Stimulated activated CD4-positive, alpha-beta T cell treated with anti-CD3 and anti-CD28 coated beads, Interleukin-4, amount 100 ng/mL, for 24 hours (primary cell): ENCODE measurements at places on chromosomes 16 and 17.

GRCh38 chr17:76689859-76690258 is 20.9 kb downstream of the MXRA7 start:
- no peak for DNase-seq

- DNase-seq = no peak
These were observed 19.5 kb downstream of the HLF start for GRCh38 chr17:55284001-55284884.

GRCh38 chr16:84434800-84435199 is 66.5 kb downstream of the ATP2C2 start:
- DNase-seq = no peak

DNA sequence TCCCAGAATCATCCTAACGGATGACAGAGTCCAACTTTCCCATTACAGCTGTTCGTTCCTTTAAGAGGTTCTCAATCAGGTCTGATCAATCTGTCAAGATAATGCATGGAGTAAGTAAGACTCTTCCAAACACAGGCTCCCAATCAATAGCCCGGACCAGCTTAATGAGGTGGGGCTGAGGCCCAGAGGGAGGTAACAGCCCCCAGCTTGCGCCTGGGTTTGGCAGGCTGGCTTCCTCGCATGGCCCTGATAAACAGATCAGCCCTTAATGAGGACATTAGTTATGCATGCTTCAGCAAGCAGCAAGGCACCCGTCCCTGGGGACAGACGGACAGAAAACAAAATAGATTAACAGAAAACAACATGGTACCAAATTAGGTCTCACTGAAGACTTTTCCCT is 145.7 kb downstream of the ZFHX3 start:
- no peak for DNase-seq

- DNase-seq = no peak
These were observed 579.7 kb downstream of the CDH11 start for GRCh38 chr16:64542152-64542551.

DNA sequence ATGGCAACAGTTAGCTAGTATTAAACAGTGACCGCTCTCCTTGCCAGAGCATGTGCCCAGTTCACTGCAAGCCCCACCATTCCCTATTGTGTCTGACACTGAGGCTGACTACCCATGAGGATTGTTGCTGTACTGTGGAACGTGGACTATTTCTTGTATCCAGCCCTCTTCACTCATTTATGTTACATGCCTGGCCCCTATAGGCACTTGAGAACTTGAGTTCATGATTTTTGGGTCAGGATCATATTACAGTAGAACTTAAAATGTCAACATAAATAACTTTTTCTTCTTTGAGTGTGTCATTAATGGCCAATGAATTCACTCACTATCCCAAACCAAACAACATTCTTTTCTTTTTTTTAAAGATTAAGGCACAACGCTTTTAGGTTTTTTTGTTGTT is 55.7 kb downstream of the LYRM1 start:
- no peak for DNase-seq

- peak; percentile 48 for DNase-seq
These were observed 2.8 kb upstream of the ALDH3A2 start for GRCh38 chr17:19645734-19646201.

DNA sequence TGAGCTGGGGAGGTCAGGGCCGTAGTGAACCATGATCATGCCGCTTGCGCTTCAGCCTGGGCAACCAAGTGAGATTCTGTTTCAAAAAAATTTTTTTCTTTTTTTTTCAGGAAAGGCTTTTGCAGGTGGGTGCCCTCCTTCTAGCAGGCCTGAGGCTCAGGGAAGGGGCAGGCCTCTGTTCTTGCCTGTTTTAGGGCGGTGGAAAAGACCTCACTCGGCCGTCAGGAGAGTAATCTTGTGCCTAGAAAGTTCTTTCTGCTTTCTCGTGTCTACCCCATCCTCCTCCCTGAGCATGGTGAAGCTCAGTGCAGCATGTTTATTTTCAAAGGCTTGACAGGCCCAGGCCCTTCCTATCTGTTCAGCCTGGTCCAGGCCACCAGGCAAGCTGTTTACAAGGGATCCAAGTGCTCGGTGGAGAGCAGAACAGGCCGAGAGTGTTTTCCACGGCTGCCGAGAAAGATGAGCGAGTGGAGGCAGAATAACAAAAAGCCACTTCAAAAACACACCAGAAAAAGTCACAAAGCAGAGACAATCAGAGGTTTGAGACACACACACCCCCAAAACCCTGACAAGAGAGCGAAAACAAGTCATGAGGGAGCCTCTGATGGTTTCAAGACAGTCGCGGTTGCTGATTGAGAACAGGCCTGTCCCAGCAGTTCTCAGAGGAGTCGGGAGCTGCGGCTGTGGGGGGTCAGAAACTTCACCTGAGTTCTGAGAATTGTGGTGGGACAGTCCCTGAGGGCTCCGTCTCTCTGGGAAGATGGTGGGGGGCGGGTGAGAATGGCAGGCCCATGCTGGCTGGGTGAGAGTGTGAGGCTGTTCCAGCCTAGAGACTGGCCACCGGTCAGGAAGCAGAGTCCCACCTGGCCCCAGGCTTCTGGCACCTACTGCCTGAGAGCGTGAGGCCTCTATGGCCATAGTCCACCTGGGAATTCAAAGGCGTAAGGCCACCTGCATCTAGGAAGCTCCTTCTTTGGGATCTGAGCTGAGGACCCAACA is 37.5 kb upstream of the CCR7 start:
- DNase-seq = peak; percentile 87

DNA sequence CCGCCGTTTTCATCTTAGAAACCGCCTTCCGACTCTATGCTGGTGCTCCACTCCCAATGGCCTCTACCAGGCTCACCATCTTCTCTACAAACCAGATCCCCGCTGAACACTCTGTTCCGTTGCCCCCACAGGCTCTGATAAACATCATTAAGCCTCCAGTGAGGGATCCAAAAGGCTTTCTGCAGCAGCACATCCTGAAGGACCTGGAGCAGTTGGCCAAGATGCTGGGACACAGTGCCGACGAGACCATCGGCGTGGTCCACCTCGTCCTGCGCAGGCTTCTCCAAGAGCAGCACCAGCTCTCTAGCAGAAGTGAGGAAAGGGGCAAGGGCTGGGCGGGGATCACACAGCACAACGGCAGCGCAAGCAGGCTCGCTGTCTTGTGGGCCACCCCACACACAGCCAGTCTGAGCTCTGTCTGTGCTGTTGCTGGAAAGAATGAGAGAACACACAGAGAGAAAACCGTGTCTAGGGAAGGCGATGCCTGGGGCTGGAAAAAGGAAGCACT is 33.5 kb upstream of the ENDOV start:
- DNase-seq = no peak
